ENCODE measurements at places on chromosomes 4 and X. TPM values are rescaled to one million over a fixed set of nuclear protein-coding genes. Genes with fewer than 3 reads are reported as not detected.

DNA sequence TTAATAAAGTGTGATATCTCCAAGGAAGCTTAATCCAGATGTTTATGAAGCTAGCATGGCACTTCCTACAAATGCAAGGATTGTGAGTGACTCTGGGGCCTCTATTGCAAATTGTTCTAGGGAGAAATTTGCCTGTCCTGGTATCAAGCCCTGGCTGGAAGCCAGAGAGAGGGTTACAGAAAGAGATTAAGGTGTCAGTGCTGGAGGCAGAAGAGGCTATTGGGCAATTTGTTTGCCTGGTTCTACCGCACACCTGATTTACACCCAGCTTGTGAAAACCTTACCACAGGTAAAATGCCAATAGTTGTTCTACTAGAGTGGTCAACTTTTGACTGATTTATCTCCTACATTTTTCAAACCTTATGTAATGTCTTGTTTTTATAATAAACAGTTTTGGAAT, 186.7 kb upstream of the FAT1 start:
- no peak for DNase-seq

GPR173 gene
- total RNA-seq: 0.25 TPM

SLC6A14 gene
- not detected for total RNA-seq

- DNase-seq: no peak
Observed at GRCh38 chr4:156686120-156686519, 285.5 kb downstream of the PDGFC start.

FAM53A gene
- total RNA-seq: 0.71 TPM

SLC49A3 gene
- 12.0 TPM for total RNA-seq

DNA sequence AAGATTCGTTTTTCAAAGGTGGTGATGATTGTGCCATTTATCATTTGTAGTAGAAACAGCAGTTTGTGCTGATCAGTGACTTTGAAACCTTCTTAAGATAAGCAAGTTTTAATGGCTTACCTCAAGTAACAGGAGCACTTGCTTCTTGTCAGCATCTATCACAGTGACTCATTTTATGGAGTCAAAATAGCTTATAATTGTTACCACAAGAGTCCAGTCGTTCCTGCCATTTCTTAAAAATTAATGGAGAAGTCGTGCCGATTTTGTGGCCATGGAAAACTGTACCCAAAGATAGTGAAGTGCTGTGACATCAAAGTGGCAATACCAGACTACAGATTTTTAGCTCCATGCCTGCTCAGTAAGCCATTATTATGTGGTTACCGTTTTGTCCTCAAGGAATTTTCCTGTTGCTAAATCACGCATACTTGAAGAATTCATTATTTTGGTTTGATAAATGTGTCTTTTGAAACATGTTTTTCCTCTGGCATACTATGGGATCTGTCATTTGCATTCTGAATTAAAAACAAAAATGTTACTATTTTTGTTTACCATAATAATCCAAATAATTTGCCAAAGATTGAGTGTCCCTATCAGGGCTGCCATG, 129.9 kb downstream of the CBR4 start:
- DNase-seq: no peak

GRCh38 chrX:40488296-40488695, 92.5 kb upstream of the ATP6AP2 start:
- no peak for DNase-seq

RASL11B gene
- 8.7 TPM for total RNA-seq

DNA sequence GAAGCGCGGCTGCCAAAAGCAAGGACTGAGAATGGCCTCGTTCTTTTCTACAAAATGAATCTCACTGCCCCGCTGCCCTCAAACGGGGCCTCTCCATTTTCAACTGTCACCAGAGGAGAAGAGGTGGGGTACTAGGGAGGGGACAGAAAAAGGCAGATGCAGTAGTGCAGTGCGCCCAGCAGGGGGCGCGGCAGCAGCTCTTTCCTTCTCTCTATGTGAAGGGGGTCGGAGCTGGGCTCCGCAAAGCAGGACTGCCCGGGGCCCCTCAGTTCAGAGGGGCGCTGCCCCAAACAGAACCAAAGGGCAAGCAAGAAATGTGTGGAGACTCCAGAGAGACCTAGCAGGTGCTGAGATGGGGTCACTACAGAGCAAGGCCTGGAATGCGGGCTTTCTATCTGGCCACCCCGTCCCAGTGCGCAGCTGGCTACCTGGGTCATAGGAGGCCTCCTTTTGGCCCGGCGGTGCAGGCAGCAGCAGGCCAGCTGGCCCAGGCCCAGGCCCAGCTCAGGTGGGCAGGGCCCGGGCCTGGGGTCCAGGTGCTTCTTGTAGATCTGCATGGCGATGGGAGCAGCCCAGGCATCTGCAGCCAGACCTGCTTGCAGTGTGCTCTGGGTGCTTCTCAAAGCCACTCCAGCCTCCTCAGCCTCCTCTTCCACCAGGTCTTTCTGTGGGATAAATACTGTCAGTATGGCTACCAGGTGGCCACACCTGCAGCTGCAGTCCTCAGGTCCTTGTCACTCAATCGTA, 5.9 kb downstream of the IRAK1 start:
- no peak for DNase-seq

DNA sequence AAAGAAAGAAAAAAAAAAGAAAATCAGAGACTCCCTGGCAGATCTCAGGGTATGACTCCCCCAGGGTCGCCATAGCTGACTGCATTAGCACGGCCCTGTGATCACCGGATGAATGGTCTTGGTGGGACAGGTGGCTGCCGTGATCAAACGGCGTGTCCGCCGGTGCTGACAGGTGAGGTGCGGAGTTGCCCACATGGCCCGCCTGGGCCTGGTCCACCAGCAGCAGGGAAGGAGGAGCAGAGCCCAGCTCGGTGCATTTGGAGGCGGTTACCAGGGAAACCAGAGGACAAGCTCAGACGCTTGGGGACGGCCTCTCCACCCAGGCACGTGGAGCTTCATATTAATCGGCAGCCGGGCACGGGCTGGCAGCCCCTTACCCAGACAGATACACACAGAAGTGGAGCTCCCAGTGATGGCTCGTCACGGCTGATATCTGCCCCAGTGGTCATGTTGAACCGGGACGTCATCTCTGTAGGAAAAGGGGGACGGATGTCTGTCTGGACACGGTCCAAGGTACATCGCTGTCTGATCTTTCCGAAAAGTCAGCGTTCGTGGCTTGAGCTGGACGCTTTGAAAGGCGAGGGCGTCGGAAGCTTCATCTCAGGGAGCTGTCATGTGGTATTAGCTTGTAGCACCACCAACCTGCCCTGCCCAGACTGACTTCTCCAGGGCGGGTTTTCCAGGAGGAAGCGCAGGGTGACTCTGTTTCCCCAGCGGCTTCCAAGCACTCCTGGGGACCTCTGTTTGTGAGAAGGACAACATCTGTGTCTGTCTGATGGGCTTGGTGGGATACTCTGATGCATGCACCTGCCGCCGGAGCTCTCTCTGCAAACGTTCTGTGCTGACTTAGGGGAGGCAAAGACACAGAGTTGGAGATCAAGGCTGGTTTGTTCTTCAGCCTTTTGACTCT, 180.7 kb downstream of the CRLF2 start:
- no peak for DNase-seq

CFP gene
- 3.0 TPM for total RNA-seq

H2BW2 gene
- total RNA-seq: not detected

DNA sequence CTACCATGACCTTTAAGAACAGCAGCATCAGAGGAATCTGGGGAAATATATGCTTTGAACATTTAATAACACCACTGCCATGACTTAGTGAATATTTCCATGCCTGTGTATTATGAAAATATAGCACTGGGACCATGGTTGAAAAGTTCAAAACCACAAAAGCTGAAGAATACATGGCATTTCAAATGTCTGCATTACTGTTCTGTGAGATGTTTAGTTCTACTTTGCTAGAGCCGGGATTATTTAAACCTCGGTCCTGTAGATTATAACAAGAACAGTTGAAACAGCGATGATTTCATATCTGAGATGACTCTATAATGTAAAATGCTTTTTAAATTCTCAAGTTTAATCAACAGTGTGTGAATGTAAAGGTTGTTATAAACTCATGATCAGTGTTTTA, 126.7 kb upstream of the AGA start:
- DNase-seq: no peak

ATOH1 gene
- not detected for total RNA-seq

ACSL1 gene
- 316 TPM for total RNA-seq

DCHS2 gene
- not detected for total RNA-seq

- no peak for DNase-seq
Observed at GRCh38 chr4:128457726-128458125, 170.1 kb upstream of the PGRMC2 start.
